ENCODE measurements at places on chromosomes 6 and 20.

- no peak for DNase-seq
These were observed 370.9 kb downstream of the COL12A1 start for GRCh38 chr6:74834967-74835366.

DNA sequence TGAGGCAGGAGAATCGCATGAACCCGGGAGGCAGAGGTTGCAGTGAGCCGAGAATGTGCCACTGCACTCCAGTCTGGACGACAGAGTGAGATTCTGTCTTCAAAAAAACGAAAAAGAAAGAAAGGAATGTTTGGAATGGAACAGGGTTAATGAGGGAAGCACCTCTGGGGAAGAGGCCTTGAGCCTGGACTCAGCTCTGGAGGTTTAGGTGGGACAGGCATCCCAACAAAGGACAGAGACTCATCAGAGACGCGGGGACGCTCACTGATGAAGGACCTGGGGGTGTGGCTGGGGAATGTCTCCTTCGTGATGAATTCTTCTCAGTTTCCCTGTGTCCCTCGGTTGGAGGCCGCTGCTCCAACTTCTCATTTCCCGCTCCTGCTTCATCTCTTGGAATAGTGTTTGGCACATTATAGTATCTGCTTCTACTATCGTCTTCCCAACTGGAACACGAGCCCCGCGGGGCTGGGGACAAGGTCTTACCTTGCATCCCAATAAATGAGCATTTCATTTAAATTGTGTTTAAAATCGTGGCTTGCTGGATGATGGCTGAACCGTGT is 27.6 kb downstream of the KIF25 start:
- DNase-seq: no peak

GRCh38 chr6:73866305-73866704 is 170.3 kb downstream of the CD109 start:
- DNase-seq: no peak

DNA sequence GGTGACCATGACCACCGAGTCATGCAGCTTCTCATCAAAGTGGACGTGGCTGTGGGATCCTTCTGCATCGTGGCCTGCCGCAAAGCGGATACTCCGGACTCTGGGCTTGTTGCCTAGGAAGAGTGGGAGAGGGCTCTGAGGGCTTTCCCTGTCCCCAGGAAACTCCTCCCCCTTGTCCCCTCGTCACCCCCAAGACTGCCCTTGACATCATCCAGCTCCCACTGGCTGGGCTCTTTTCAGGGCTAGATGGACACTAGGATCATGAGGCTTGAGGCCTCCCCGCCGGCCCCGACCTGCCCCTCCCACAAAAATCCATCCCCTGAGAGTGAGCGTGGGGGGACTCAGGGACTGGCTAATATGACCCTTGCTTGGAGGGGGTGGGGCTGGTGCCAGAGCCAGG is 9.0 kb downstream of the ADISSP start:
- DNase-seq: no peak

- no peak for DNase-seq
These were observed 420.1 kb upstream of the SLC35B3 start for GRCh38 chr6:8855411-8855810.

DNA sequence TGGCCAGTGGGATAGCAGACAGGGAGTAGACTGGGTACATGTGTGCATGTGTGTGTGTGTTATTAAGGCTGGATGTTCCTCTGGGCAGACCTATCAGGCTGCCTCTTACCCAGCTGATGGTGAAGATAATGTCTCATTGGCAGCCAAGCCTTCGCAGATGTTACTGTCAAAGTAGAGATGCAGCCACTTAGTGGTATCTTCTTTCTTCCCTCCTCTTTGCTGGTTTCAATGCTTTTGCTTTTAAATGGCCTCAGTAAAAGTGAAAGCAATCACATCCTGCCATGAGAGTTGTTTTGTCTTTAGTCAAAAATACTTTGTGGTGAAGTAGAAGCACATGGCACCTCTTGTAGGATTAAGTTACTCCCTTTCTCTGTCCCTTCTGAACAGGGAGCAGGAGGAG is 57.5 kb downstream of the SNRNP48 start:
- no peak for DNase-seq

- no peak for DNase-seq
These were observed 25.0 kb upstream of the TBC1D22B start for GRCh38 chr6:37232430-37233017.

DNA sequence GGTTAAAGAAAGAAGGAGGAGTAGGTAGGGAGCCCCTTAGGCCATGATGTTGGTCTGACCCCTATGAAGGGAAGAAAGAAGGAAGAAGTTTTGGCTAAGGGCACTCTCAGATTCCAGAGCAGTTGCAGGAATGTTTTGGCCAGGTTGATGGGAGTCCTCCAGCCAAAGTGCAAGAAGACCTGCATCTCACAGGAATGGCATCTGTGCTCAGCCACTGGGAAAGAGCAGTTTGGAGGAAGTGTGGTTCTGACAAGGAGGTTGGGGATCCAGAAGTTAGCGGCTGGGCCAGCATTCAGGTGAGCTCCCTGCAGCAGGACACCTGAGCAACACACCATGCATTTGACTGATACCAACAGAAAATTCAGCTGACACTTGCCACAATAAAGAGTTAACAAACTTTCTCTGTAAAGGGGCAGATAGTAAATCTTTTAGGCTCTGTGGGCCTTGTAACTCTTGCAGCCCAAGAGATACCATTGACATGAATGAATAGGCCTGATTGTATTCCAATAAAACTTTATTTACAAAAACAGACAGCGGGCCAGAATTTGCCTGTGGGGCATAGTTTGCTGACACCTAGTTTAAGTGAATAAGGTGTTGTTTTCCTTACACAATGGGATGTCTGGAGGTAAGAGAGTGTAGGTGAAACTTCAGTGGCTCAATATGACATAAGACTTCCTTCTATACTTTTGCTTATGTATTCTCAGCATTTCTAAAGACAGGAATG is 71.0 kb downstream of the EDN1 start:
- DNase-seq: no peak

DNA sequence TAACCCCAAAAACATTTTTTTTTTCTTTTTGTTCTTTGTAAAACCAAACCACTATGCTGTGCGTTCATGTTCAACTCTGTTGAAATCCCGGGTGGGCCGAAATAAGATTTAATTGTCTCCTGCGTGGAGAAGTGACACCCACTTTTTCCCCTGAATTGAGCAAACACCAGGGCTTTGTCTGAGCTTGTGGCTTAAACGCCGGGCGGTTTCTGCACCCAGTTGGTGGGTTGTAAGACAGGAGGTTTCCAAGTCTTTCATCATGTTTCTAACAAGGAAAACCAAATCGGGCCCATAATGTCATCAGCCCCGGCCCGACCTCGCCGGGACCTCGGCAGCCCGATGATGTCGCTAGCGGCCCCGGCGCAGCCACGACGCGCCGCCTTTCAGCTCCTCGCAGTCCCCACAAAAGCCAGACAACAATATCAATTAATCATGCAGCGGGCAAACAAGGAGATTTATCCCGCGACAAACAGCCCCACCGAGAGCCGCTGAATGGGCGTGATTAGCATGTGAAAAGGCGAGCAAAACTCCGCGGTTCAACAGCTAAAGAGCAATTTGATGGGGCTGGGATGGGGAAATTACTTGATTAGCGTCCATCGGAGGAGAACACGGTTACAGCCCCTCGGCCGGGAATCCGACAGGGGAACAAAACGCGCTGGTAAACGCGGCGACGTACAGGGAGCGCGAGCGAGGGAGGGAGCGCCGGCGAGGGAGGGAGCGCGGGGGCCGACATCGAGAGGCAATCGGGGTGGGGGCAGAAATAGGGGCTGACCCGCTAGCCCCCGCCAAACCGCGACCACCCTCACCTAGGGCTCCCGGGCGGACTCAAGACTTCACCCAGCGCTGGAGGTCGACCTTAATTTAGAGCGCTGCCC is 5.3 kb downstream of the LINC00237 start:
- no peak for DNase-seq

DNA sequence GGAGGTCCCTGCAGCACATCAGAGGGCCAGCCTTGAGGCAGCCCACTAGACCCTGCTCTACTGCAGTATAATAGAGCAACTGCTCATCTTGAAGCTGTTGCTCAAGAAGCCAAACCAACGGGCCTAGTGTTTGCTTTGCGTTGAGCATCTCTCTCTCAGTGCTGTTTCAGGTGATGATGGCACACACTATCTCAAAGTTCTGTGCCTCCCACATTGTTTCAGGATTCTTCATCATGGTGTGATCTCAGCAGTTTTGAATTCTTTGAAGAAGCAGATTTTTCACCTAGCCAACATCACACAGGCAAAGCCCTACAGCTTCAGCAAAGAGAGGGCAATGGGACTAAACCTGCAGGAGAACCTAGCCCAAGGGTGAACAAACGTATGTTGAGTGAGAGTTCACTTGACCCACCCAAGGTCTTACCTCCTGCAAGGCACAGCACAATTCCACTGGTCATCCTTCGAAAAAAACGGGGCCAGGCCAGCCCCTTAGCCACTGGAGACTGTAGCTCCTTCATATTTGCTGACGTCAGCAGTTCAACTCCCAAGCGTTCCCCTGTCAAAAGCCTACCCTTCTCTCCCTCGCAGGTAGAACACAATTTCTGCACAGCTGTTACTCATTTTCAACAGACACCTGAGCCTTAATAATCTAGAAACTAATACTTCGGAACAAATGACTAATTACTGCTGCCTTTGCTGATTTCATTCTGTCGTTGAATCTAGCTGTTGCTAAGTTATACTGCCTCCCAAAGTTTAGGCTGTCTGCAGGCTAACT is 15.8 kb downstream of the MYB start:
- no peak for DNase-seq

DNA sequence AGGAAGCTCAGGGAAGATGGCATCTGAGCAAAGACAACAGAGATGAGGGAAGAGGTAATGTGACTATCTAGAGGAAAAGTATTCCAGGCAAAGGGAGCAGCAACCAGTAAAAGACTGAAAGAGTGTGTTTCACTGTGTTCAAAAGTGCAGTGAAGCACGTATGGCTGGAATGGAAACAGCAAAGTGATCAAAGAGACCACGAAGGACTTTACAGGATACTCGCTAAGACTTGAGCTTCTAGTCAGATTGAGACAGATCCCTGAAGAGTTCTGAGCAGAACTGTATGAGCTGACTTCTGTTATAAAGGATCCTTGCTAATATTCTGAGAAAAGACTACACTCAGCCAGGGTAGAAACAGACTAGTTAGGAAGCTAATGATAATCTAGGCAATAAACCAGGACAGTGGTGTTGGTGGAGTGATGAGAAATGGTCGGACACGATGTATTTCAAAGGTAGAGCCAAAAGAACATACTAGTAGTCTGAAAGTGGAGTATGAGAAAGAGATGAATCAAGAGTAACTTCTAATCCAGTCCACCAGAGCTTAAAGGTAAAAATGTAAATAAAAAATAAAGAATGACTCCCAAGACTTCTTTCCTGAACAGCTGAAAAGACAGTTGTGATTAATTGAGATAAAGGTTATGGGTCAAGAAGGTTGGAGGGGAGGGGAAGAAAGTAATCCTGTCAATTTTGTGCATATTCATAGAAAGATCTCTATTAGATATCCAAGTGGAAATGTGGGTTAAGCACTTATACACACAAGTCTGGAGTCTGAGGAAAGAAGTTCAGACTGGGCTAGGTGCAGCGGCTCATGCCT is 14.2 kb downstream of the SEC63 start:
- DNase-seq: no peak

All from cortex of kidney (tissue), 1 donor.